NCI-H1105 treated with DMSO at 0.1 percent for 48 hours (cell line): ENCODE measurements at places on chromosomes 2 and 18.

- DNase-seq: no peak
Observed at GRCh38 chr18:13366962-13367892, 148.7 kb downstream of the LDLRAD4 start.

DNA sequence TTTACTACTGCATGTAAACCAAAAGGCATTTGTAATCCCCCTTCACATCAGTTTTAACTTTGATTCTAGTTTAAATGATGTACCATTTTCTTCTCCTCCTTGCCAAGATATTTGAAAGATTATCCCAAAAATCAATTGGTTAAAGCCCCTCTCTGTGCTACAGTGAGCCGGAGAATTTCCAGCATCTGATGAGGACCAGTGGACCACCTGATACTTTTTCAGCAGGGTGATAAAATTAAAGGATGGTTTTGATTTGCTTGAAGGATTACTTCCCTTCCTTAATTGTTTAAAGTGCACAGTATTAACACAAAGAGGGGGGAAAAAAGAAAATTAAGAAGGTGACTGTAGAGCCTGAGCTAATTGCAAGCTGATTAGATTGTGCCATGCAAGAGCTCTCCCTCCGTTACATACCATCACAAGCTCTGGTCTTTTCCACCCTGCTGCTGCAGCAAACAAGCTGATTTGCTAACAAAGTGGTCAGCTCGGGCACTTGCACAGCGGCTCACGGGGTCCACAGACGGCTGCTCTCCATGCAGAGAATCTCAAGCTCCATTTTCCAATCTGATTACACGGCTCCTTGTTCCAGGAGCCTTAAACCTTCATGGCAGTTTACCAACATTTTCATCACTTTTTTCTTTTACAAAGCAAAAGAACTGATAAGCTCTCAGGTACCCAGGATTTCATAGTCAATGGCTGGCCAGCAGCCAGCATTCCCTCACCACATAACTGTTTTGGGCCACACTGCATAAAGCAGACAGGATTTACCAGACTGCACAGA, 22.1 kb downstream of the FIGN start:
- DNase-seq: no peak

GRCh38 chr2:221042926-221043325, 529.2 kb downstream of the EPHA4 start:
- no peak for DNase-seq

GRCh38 chr2:219408631-219409030, 9.5 kb upstream of the DES start:
- DNase-seq: no peak

GRCh38 chr18:76943542-76944339, 121.4 kb downstream of the ZNF236 start:
- no peak for DNase-seq

DNA sequence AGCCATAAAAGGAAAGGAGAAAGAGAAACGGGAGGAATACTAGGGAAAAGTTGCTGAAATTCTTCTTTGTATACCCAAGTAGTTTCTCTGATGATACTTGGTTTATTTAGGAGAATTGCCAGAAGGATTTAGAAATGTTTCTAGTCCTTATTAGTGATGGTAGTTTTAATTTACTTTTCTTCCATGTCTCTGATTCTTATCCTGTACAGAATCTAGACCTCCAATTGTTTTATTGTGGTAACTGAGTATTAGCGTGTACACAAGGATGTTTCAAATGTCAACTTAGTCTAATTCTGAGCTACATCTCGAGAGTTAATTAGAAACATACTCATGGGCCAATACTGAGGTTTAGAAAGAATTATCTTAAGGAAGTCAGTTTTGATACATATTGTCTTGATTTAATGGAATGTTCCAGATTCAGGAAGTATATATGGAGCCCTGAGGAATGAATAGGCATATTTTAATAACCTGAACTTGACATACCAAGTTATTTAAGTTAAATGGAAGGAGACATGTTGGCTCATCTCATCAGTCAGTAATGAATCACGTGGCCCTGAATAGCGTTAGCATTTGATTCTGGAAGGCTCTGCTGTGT, 219.6 kb downstream of the LTBP1 start:
- no peak for DNase-seq

GRCh38 chr2:223197046-223197445, 145.1 kb downstream of the KCNE4 start:
- DNase-seq: no peak

- DNase-seq: no peak
Observed at GRCh38 chr18:36424741-36425142, 127.2 kb downstream of the FHOD3 start.

- no peak for DNase-seq
Observed at GRCh38 chr2:136764452-136765255, 691 bp upstream of the THSD7B start.

GRCh38 chr18:78975699-78976335, 3.8 kb upstream of the SALL3 start:
- peak; percentile 88 for DNase-seq

- DNase-seq: no peak
Observed at GRCh38 chr2:188378371-188378950, 86.8 kb downstream of the GULP1 start.

DNA sequence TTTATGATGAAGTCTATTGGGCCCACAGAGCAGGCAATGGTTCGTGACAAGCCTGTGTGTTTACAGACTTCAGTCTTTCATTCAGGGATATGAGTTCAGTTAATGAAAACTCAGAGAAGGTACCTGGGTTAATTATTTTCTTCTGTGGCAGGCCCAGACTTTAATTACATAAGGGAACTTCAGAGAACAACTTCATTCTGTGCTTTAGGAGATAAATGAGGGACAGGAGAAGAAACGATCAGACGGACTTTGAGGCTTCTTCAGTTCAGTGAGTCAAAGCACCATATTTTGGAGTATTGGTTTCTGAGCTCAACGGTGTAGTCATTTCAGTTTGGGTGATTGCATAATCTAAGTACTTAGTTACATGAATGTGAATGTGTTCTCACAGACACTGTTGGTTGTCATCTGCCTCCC, 203.0 kb upstream of the KCNJ3 start:
- no peak for DNase-seq

- no peak for DNase-seq
Observed at GRCh38 chr2:178284613-178285286, 90.4 kb downstream of the OSBPL6 start.

DNA sequence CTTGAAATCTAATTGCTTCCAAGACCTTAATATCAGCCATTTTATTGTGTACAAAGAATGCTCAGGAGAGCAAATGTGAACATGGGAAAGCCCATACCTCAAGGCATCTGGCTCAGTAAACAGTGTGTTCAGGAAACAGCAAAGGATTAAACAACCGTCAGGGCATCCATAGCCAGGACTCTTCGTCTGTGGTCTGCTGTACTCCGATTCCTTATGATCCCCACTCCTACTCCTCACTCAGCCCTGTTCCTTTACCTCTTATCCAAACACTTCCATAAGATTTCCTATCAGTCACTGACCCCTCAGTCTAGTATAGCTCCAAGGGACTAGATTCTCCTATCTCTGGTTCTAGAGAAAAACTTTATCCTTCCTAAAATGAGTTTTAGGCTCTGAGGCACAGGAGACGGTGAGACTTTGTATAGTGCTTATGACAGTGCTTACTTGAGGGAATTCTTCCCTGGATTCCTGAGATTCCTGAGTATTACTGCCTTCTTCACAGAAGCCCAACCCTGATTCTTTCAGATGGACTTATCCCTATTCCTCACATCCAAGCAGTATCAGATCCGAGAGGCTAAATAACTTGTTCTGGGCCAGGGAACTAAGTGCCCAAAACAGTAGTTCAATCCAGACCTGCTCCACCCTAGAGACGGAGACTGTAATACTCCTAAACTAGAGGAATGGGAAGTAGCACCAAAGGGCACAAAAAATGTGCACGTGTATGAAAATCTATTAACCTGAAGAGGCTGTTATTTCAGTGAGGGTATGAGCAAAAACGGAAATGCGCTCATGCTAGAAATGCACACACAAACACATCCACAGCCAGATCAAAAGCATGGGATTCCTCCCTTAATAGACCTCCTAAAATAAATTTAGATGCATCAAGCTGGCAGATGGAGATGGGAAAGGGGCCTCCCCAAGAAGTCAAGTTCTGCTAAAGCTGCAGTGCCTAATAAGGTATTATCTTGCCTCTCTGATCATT, 42.1 kb upstream of the SIGLEC15 start:
- DNase-seq: no peak

DNA sequence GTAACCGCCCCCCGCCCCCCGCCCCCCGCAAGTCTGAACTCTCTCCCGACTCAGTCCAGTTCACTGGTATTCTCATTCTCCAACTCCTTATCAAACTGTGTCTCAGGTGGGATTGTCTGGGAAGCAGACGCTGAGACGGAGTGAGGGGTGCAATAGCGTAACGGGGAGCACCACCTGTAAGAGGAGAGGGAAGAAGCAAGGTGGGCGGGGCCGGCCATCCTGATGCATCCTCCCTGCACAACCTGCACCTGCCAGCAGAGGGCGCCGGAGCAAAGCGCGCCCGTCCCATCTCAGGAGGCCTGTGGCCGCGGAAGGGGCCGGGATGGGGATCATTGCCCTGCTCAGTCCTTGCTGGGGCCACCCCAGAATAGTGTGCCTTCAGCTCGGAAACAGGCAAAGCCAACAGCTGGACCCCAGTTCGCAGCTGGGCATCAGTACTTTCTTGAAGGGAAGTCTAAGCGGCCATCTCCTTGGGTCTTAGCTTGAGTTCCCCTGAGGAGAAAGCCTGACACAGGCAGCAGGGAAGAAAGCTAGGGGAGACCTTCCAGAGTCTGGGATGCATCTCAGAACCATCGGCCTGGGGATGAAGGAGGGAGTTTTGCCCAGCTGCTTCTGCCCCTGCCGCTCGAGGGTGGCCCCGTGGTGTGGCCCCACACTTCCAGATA, 208.0 kb downstream of the TFCP2L1 start:
- peak; percentile 43 for DNase-seq

- DNase-seq: no peak
Observed at GRCh38 chr2:150209746-150210145, 277.7 kb downstream of the RND3 start.

- DNase-seq: peak; percentile 1
Observed at GRCh38 chr2:5368263-5368662, 323.9 kb upstream of the SOX11 start.

GRCh38 chr2:19937004-19937403, 35.2 kb upstream of the TTC32 start:
- no peak for DNase-seq

DNA sequence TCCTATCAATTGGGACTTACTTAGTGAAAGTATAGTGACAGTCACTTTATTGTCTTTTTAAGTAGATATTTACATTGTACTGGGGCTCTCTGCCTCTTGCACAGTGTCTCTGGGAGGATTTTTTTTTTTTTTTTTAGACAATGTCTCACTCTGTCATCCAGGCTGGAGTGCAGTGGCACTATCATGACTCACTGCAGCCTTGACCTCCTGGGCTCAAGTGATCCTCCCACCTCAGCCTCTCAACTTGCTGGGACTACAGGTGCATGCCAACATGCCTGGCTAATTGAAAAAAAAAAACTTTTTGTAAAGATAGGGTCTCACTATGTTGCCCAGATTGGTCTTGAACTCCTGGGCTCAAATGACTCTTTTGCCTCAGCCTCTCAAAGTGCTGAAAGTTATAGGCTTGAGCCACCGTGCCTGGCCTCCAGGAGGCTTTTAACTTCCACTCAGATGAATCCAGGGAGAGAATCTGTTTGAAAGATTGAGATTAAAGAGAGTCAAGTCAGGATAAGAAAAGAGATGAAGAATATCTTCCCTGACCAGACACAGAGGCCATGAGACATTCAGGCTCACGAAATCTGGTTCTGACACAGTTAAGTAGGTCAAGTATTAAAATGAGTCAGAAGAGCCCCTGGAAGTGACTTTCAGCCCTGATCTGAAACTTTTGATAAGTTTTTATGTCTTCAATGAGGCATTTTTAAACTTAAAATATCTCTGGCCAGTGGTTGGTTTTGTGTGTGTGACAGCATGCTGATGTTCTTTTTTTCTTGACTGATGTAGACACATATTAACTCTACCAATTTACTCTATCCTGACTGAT, 18.3 kb downstream of the ARHGEF33 start:
- no peak for DNase-seq

GRCh38 chr2:69686813-69687212, 43.3 kb upstream of the AAK1 start:
- DNase-seq: no peak

- no peak for DNase-seq
Observed at GRCh38 chr2:62966991-62967390, 83.6 kb upstream of the OTX1 start.

GRCh38 chr18:6891788-6892187, 162.3 kb downstream of the ARHGAP28 start:
- no peak for DNase-seq

- DNase-seq: no peak
Observed at GRCh38 chr2:68287580-68288441, 31.9 kb downstream of the CNRIP1 start.

DNA sequence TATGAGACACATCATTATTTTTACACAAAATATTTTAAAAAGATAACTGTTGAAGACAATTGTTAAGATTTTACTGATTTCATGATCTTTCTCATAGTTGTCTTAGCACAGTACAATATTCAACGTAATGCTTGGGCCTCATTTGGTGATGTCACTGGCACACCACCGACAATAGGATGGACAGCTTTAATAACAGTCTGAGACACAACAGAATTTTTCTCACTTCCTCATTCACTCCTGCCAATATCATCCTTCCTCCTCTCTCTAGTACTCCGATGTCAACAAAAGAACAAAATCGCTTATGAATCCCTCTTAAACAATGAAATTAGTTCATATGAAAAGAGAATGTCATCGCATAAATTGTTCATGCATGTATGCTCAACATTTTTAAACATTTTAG, 461.9 kb upstream of the CDH7 start:
- DNase-seq: no peak

- no peak for DNase-seq
Observed at GRCh38 chr18:55509631-55510324, 78.2 kb downstream of the TCF4 start.

- no peak for DNase-seq
Observed at GRCh38 chr2:1136846-1137245, 186.2 kb downstream of the SNTG2 start.

DNA sequence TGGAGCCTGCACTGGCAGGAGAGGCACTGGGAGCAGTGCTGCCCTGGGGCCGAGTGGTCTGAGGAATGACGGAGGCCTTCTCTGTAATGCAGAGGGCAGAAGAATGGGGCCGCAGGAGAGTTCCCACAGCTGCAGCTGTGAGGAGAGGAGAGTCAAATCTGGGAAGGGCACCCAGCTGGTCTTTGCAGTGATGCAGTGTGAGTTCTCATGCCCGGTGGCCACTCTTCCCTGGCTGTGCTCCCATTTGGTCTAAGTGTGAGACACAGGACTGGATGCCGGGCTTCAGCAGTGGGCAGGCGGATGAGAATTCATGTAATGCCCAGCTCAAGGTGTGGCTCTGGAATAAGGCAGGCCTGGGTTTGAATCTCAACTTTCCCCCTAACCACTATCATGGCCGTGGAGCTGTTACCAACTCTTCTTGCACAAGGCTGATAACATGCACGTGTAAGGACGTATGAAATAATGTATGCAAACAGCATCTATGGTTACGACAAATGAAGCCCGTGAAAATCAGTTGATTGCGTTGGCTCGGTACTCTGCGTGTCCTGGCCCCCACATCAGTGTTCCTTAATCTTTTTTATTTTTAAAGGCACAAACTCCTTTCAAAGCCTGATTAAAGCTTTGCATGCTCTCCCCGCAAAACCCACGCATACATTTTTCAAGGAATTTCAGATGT, 71.6 kb downstream of the ACKR3 start:
- no peak for DNase-seq

- DNase-seq: no peak
Observed at GRCh38 chr2:18062892-18063291, 184.4 kb downstream of the KCNS3 start.
